ENCODE measurements at places on chromosomes 1 and 21. TPM values are rescaled to one million over a fixed set of nuclear protein-coding genes. Genes with fewer than 3 reads are reported as not detected.

DNA sequence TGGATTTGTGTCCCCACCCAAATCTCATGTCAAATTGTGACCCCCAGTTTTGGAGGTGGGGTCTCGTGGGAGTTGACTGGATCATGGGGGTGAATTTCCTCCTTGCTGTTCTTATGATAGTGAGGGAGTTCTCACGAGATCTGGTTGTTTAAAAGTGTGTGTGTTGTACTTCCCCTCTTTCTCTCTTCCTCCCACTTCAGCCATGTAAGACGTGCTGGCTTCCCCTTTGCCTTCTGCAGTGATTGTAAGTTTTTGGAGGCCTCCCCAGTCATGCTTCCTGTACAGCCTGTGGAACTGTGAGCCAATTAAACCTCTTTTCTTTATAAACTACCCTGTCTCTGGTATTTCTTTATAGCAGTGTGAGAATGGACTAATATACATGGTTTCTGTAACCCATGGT is 64.6 kb downstream of the RHOU start:
- no peak for DNase-seq

INSRR gene
- not detected for total RNA-seq

CAMK1G gene
- total RNA-seq = 1.8 TPM

DNA sequence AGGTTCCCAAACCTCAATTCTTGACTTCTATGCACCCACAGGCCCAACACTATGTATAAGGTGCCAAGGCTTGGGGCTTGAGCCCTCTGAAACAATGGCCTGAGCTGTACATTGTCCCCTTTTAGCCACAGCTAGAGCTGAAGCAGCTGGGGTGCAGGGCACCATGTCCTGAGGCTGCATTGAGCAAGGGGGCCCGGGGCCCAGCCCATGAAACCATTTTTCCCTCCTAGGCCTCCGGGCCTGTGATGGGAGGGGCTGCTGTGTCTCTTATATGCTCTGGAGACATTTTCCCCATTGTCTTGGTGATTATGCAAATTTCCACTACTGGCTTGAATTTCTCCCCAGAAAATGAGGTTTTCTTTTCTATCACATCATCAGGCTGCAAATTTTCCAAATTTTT is 155.5 kb downstream of the FASLG start:
- no peak for DNase-seq

TCEA3 gene
- total RNA-seq = 1.5 TPM

GJA9 gene
- not detected for total RNA-seq

- no peak for DNase-seq
Measured at GRCh38 chr1:91891454-91891853, 5.5 kb upstream of the TGFBR3 start.

All from neural crest cell (in vitro differentiated cells).